ENCODE measurements at places on chromosomes 2 and 18.
A peak's percentile ranks its signal among the peaks of the same experiment; 100 is the strongest.

GRCh38 chr2:143158098-143158497, 28.9 kb downstream of the ARHGAP15 start:
- no peak for DNase-seq

GRCh38 chr2:28316546-28317335, 75.9 kb upstream of the FOSL2 start:
- no peak for DNase-seq

- DNase-seq = no peak
These were observed 55.3 kb downstream of the NOL10 start for GRCh38 chr2:10634495-10634894.

- DNase-seq = peak; percentile 12
These were observed 30.5 kb upstream of the ATP8B1 start for GRCh38 chr18:57833441-57834101.

Measured in stimulated activated CD4-positive, alpha-beta T cell treated with anti-CD3 and anti-CD28 coated beads, Interleukin-12 subunit alpha, Interleukin-12 subunit beta, amount 100 ng/mL, for 48 hours (primary cell).